ENCODE measurements at places on chromosomes 5 and 9.

DNA sequence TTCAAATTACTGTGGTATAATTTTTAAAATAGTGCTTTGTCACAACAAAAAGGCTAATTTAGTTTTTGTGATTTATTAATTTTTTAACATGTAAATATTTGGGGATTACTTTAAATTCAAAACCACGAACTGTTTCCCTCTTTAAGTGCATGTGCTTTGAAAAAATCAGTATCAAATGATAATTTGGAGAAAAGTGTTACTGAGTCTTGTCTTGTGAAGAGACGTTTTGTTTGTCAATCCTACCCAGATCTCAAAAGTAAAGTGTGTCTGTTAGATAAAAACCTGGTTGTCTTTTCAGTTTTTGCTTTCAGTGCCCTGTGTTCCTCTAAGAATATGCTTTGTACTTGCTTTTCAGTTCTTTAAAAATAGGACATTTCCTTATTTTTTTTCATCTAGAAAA, 7.7 kb downstream of the ZSWIM6 start:
- DNase-seq = no peak

DNA sequence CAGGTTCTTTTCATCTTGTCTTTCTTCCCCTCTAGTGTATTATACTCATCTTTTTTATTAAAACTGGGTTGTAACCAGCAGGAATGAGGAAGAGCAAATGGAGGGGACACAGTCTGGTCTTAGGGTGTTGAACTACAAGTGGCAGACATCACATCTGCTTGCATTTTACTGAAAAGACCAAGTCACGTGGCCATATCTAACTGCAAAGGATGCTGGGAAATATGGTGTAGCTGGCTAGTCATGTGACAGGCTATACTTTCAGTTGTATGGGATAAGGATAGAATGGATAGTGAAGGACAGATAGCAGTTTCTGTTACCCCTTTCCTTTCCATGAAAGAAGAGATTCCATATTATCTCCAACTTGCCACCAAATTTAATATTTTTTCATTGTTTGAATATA, 13.0 kb upstream of the FGD3 start:
- DNase-seq = no peak

DNA sequence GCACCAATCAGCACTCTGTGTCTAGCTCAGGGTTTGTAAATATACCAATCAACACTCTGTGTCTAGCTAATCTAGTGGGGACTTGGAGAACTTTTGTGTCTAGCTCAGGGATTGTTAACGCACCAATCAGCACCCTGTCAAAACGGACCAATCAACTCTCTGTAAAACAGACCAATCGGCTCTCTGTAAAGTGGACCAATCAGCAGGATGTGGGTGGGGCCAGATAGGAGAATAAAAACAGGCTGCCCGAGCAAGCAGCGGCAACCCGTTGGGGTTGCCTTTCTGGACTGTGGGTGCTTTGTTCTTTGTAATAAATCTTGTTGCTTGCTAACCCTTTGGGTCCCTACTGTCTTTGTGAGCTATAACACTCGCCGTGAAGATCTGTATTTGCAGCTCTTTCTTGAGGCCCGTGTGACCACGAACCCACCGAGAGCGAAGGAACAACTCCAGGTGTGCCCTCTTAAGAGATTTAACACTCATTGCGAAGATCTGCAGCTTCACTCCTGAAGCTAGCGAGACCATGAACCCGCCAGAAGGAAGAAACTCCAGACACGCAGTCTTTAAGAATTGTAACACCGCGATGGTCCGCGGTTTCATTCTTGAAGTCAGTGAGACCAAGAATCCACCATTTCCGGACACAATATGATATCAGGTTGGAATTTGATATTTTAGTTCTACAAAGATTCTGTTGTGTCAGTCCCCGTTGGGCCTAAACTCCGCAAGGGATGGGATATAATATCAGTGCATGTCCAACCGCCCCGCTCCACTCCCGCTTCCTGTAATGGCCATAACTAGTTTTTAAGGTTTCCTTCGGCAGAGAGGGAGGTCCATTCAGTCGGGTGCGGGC, 740 bp upstream of the TRMT10B start:
- DNase-seq = no peak

- DNase-seq = peak; percentile 57
Observed at GRCh38 chr5:37501152-37501551, 122.0 kb downstream of the WDR70 start.

DNA sequence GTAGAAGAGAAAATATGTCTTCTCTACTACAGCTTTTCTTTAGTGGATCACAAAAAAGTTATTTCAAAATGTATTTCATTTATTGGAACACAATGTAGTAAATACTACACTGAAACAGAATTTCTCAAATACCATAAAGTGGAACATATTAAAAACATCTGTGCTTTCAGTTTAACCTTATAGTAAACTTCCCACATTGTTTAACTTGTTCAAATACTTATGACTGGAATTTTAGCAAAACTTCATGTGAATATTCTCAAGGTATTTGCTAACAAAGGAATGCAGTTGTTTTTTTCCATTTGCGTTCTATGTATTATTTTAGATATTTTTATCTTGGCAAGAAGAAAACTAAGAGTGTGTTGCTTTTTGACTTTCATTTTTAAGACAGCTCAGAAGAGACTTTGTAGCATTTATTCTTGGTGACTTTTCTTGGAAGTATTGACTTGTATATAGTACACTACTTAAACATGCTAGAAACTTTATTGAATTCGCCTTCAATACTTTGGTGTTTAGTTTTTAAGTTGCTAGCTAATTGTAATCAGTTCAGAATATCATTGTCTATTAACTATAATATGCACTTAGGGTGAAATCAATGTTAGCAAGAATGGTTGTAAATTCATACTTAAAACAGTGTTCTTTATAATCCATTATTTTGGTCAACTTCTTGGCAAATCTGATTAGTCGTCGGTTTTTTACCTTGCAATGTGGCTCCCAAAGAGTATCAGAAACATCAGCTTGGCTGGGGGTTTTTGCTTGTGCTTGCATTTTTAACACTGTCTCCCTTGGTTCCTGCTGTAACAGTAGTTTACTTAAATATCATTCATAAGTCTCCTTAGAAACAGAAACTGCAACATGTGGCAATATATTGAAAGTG, 5.0 kb upstream of the RHOBTB3 start:
- no peak for DNase-seq

GRCh38 chr5:56440871-56441740, 208.0 kb upstream of the ANKRD55 start:
- no peak for DNase-seq

DNA sequence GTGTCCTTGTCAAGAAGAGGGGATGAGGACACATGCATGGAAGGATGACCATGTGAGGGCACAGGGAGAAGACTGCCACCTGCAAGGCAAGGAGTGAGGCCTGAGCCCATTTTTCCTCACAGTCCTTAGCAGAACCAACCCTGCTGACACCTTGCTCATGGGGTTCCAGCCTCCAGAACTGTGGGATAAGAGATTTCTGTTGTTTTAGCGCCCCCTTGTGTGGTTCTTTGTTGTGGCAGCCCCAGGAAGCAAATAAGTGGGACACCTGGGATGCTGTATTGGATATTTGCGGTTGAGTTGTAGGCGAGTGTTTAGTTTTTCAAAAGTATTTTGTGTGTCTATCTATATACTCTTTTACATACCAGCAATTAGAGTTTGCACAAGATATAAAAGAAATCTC, 206.4 kb downstream of the NXNL2 start:
- peak; percentile 27 for DNase-seq

DNA sequence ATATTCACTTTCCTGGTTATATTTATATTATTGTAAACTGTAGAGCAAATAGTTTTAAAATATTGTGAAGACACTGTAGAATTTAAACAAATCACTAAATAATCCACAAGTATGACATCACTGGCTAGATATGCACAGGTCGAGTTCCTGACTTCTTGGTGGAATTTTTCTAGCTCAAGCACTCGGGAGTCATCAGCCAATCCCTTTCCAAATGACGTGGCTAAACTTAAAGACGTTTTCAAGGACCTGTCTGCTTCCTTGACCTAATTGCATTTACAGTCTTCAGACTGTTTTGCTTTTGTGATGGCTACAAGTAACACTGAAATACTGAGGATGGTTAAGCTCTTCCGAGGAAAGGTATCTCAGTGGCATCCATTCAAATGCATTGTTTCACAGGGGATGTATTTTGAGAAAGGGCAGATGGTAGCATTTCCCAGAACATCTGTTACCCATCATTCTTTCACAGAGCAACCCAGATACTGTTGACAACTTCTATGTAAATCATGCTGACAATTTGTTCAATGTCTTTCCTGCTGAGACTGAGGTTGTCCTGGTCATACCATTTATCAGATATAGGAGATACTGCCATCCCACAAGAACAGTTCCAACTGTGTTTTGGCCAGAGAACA, 262.8 kb downstream of the CDH10 start:
- no peak for DNase-seq

- DNase-seq = no peak
Observed at GRCh38 chr5:148848393-148849031, 22.1 kb downstream of the ADRB2 start.

GRCh38 chr5:137636830-137637714, 98.8 kb downstream of the KLHL3 start:
- DNase-seq = no peak

DNA sequence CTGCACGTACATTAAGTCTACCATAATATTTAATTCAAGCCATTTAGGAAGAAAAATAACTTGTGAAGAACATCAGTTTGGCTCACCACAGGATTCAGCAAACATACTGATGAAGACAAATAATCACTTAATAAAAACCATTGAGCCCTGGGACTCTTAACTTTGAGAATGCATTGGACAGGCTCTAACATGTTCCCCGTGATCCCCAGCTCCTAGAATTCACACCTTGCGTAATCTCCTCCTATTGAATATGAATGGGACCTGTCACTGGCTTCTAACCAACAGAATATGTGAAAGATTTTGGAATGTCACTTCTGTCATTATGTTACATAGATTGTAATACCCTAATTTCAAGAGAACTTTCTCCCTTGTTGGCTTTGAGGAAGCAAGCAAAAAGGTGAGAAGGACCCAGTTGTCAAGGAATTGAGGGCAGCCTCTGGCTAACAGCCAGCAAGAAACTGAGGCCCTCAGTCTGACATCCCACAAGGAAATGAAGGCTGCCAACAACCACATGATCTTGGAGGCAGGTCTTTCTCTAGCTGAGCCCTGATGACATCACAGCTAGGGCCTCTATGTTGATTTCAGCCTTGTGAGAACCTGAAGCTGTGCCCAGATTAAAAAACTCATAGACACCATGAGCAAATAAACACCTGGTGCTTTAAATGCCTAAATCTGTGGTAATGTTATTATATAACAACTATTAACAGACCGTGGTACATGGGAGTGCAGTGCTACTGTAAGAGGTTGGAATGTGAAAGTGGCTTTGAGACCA, 433.2 kb downstream of the SEMA5A start:
- DNase-seq = no peak

DNA sequence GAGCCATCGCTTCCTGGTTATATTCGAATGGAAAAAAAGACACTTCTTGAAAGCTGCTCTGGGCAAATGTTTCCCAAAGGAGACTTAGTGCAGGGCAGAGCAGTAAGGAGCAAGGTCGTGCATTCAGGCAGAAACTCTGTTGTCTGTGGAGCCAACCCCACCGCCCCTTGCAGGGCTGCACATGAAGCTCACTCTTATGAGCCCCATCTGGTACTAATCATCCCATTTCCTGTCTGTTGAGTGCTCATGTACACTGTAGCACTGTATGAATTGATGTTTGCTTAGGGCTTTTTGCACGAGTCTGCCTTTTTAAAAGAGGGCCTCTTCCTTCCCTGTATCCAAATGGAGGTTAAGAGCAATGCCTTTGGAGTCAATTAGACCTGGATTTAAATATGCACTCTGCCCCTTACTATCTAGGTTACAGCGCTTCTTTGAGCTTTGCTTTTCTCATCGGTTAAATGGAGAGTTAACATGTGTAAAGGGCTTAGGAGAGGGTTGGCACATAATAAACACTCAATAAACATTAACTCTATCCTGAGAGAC, 25.4 kb downstream of the HMHB1 start:
- DNase-seq = no peak

DNA sequence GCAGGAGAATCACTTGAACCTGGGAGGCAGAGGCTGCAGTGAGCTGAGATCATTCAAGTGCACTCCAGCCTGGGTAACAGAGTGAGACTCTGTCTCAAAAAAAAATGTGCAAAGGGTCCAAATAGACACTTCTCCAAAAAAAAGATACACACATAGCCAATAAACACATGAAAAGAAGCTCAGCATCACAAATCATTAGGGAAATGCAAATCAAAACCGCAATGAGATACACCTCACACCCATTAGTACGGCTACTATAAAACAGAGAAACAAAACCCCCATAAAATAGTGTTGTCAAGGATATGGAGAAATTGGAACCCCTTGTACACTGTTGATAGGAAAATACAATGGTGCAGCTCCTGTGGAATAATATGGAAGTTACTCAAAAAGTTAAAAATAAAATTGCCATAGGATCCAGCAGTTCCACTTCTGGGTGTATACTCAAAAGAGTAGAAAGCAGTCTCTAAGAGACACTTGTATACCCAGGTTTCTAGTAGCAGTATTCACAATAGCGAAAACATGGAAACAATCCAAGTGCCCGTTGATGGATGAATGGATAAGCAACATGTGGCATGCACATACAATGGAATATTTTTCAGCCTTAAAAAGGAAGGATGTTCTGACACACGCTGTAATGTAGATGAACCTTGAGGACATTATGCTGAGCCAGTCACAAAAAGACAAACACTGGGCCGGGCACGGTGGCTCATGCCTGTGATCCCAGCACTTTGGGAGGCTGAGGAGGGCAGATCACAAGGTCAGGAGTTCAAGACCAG, 57.2 kb upstream of the PPARGC1B start:
- DNase-seq = no peak

GRCh38 chr9:108439947-108440346, 415.8 kb downstream of the ACTL7B start:
- no peak for DNase-seq

DNA sequence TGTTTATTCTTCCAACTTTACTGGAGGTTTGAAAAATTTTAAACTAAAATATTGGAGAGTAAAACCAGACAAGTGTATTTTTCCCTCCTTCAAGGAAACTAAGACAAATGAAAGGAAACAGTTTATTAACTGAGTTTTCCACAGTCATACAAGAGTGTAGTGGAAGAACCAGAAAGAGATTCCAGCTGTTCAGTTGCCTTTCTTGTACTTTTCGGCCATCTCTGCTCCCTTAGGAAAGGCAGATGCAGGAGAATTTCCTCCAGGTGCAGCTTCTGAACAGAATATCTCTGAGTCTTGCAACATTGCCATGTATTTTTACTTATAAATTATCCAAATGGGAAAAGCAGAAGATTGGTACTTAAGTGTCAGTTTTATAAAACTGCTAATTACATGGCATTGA, 217.1 kb downstream of the MAST4 start:
- no peak for DNase-seq

GRCh38 chr9:89747596-89747995, 142.8 kb downstream of the GADD45G start:
- no peak for DNase-seq

Data from HT-29 (cell line).